ENCODE measurements at places on chromosomes 3 and 15.

DNA sequence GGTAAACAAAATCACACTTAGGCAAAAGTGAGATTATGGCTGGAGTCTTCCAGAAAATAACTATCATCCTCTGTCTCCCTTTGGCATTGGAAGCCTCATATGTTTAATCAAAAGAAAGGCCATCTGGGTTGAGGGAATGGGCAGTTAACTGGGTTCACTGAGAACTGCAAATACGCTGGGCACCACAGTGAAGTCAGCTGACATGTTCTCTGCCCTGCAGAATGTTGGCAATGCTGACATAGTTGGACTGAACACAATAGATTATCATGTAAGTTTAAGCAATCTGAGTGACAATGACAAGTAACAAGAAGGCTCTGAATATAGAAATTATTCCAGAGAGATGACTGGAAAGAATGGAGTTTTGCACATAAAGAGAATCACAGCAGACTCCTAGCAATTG lies 43.8 kb upstream of the SLC25A26 start:
- no peak for DNase-seq

- DNase-seq = no peak
These were observed 61.4 kb downstream of the CLDN11 start for GRCh38 chr3:170480111-170480510.

DNA sequence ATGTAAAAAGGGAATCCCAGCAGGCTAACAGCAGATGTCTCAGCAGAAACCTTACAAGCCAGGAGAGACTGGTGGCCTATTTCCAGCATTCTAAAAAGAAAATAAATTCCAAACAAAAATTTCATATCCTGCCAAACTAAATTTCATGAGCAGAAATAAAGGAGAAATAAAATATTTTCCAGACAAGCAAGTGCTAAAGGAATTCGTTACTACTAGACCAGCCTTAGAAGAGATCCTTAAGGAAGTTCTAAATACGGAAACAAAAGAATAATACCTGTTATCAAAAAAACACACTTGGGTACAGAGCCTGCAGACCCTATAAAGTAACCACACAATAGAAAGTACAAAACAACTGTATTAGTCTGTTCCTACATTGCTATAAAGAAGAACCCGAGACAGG lies 41.4 kb downstream of the HDGFL3 start:
- no peak for DNase-seq

DNA sequence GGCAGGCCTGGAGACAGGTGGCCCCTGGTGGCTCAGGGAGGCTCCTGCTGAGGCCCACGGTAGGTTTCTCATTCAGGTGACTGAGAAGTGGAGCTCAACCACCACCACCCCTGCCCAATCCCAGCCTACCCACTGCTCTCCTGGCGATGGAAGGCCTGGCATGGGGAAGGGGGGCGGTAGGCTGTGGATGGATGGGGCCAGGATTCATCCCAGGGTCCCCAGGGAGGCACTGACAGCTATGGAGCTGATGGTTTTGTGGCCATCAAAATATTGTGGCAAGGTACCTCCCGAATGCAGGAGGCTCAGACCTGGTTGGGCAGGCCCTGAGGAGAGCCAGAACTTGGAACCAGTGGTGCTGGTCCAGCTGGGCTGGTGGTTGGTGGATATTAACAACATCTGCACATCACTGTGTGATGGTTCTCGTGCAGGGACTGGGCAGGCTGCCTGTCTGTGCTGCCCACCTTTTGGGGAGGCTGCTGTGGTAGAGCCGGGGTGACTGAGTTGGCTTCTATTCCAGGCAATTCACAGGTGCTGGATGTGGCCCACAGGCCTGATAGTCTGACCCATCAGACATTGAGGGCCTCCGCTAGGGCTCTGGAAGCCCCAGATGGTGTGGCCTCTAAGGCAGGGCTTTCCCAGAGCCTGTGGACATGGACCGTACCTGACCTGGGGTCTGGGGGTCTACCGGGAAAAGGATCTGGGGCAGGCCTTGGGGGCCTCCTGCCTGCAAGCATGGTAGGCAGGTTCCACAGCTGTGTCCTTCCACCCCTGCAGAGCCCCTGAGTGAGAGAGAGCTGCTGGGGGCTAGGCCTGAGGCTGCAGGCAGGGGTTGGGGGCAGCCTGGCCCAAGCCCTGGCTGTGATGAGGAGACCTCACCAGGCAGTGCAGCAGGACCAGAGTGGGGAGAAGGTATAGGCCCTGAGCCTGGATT lies 3.4 kb downstream of the ZBTB47 start:
- no peak for DNase-seq

- DNase-seq = no peak
These were observed 1298.5 kb downstream of the ROBO2 start for GRCh38 chr3:78338405-78338804.

DNA sequence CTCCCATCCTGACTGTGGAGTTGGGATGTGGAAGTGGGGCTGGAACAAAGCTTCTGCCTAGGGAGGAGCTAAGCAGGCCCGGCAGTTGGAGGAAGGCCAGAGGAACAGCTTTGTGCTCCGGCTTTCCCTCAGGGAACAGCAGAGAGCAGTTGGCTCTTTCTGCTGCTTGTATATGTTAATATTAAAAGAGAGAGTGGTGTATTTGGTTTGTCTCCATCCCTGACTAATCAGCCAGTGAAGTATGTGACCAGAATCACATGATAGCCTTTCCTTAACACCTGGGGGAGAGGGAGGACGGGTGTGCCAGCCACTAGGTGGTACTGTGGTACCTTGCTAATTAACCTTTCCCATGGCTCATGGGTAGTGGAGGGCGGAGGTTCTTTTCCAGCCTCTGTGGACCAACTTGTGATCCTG lies 10.0 kb downstream of the EIF2B5 start:
- DNase-seq = no peak

GRCh38 chr15:63072809-63073277 lies 30.3 kb downstream of the TPM1 start:
- no peak for DNase-seq

DNA sequence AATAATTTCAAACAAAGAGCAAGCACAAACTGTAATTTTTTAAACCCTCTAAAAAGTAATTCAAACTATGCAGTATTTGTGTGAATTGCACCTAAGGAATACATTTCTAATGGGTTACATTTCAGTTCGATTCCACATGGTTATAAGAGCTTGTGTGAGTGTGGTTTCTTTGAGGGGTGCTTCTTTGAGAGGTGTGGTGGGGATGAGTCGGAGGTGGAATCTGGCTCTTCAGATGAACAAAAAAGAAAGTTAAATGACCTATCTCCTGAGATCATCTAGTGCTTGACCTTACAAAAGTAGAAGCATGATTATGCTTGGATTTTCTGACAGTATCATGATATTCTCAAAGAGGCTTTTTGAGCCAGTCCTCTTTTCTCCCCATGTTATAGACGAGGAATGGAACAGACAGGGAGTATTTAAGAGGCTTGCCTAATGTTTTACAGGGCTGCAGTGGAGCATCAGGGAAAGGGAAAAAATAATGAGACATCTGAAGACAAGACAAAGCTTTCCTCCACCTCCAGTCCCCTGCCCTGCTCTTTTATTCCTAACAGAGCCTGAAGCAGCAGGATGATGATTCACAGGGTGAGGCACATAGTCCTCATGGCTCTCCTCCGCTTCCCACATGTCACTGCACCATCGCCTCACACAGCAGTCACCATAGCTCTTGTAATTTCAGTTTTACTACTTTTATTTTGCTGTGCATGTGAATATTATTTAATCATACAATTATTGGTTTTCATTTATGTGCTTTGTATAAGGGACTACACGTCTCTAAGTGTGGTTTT lies 82.0 kb downstream of the LYSMD4 start:
- no peak for DNase-seq

DNA sequence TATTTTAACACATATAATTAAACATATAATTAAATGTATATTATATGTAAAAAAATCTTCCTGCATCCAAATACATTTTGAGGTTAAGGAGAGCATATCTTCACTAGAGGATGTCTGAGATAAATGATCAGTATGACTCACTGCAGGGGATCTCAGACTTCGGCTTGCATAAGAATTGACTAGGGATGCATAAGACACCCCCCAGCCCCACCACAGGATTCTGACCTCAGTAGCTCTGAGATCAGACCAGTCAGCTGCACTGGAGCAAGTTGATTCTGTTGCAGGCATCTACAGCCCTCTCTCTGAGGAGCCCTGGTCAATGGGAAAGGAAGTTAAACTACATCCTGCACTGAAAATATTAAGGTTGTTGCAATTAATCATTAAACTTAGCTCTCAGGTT lies 29.0 kb upstream of the TBC1D21 start:
- DNase-seq = no peak

DNA sequence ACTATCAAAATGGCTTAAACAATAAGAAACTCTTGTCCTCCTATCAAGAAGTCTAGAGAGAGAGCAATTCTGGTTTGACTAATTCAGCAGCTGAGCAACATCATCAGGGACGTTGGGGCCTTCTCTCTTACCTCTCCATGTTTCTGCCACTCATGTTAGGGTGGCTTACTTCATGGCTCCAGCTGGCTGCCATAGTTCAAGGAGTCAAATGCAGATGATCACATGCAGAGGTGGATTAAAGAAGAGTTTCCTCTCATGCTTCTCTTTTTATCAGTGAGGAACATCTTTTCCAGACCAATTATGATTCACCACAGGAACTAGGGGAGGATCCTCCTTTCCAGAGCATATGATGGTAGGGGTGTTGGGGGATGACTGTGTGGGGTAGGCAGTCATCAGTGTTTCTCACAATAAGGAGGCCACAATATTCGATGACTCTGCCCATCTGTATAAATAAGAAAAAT lies 45.5 kb downstream of the NEK11 start:
- DNase-seq = no peak

GRCh38 chr3:14600075-14600474 lies 51.5 kb upstream of the CCDC174 start:
- no peak for DNase-seq

DNA sequence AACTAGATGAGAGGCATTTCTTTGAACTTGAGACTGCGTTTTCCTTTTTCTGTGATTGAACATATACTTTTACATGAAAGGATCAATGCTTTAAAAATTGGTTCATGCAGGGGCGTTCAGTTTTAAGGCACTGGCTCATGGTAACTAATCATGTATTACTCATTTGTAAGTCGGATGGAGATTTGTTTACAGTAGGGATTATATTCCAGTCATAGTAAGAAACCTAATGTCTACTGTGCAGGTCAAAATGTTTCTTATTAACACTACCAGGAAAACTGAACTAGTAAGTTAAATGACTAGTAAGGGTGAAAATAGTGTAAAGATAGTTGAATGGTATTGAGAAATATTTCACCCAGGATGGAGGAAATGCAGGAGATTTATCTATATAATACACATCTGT lies 258.8 kb upstream of the GBE1 start:
- DNase-seq = no peak

- DNase-seq = no peak
These were observed 11.9 kb downstream of the RAP2B start for GRCh38 chr3:153173758-153174516.

All from stimulated activated CD4-positive, alpha-beta T cell treated with anti-CD3 and anti-CD28 coated beads, Interleukin-1b, Interleukin-23, amount 100 ng/mL, for 24 hours (primary cell).